Stimulated activated CD4-positive, alpha-beta T cell treated with anti-CD3 and anti-CD28 coated beads, TNF-alpha, amount 100 ng/mL, for 4 hours (primary cell): ENCODE measurements at places on chromosomes 4 and X.

GRCh38 chr4:73836373-73837279 is at the start of gene CXCL6:
Gene CXCL6, plus strand, starts transcription at chr4:73836678. Its CDS starts 73 bp downstream, at chr4:73836751.
- no peak for DNase-seq

DNA sequence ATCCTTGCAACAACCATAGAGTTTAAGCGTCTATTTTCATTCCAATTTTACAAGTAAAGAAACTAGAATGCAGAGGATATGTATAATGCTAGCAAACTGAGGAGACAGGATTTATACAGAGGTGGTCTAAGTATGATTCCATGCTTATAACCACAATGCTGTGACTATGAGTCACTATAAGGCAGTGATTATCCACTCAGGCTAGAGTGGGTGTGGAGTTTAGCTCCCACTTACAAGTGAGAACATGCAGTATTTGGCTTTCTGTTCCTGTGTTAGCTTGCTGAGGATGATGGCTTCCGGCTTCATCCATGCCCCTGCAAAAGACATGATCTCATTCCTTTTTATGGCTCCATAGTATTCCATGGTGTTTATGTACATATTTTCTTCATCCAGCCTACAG is 41.6 kb upstream of the EDA2R start:
- no peak for DNase-seq

- DNase-seq = no peak
These were observed 68.4 kb upstream of the IQCM start for GRCh38 chr4:149884046-149884445.

GRCh38 chrX:142938793-142939192 is 86.9 kb upstream of the SPANXN4 start:
- DNase-seq = no peak

DNA sequence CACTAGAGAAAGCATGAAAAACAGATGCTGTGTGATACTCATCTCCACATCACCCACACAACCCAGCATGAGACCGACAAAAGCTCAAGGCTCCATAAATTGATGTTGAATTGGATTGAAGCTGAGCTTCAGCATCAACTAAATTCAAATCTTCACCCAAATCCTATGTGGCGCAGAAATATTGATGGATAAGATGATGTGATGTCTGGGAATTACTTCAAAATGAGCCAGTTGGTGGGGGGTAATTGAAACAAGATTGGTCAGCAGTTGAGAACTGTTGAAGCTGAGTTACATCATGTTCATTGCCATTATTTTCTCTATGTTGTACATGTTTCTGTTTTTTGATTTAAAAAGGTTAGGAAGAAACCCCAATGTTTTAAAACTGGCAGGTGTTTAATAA is 166.5 kb upstream of the STS start:
- DNase-seq = no peak

DNA sequence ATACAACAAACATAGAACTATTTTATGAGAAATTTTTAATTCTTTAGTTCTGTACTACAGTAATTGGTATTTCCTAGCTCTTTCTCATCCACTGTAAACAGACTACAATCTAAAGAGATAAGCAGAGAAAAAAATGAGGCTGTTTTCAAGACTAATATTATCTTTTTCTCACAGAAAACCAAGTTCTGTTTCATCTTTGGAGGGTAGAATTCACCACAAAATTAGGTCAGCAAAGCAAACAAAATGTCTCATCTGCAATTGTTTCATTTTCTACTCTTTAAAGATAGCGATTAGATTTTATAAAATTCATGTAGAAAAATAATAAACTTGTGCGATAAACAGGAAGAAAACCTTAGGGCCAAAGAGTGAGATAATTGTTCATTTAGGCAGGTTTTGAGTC is 10.8 kb downstream of the APOO start:
- DNase-seq = no peak

- no peak for DNase-seq
These were observed 56.2 kb downstream of the LRRC66 start for GRCh38 chr4:51963841-51964517.

- no peak for DNase-seq
These were observed 114.5 kb upstream of the ACSL4 start for GRCh38 chrX:109847257-109848187.

DNA sequence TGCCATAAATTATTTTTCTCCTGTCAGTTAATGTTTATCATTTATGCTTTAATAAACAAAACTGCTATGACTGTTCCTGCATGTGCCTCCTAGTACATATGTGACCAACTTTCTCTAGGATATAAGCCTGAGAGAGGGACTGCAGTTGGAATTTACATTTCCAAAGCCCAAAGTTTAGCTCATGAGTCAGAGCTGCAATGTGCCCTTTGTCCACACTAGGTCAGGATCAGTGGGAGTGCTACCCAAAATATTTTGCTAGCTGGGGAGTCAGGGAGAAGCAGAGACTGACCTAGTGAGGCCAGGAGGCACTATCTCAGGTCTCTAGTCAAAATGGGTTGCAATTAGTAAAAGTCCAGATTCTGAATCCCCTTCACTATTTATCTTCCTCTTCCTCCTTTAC is 92.7 kb downstream of the AR start:
- no peak for DNase-seq

- DNase-seq = no peak
These were observed 49.8 kb downstream of the SCLT1 start for GRCh38 chr4:129043523-129043922.

- no peak for DNase-seq
These were observed 48.9 kb downstream of the ARHGEF6 start for GRCh38 chrX:136731798-136732197.

DNA sequence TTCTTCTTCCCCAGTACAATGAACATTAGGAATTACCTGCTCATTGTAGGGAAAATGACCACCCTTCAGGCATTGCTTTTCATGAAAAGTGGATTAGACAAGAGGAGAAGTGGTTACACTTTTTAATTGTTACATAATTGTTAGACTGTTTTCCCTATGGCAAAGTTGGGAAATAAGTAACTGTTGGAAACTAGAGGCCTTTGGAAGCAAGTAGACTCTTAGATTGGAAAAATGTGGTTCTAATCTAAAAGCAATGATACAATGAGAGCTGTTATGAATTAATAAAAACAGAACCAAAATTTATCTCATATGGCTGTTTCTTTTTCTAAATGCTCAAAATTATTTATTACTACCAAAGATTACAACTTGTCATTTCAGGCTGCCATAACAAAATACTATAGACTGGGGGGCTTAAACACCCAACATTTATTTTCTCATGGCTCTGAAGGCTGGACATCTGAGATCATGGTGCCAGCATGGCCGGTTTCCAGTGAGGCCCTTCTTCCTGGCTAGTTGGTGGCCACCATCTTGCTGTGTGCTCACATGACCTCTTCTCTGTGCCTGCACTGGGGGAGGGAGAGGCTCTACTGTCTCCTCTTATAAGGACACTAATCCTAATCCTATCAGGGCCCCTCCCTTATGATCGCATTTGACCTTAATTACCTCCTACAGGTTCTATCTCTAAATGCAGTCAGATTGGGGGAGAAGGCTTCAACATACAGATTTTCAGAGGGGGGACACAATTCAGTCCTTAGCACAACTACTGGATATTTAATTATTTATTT is 12.5 kb downstream of the CC2D2A start:
- no peak for DNase-seq

GRCh38 chrX:1147611-1148515 is 64.6 kb downstream of the CRLF2 start:
- no peak for DNase-seq
